Stimulated activated CD8-positive, alpha-beta memory T cell treated with anti-CD3 and anti-CD28 coated beads, Interleukin-15, amount 100 ng/mL, for 24 hours (primary cell): ENCODE measurements at places on chromosomes 5 and 9.

DNA sequence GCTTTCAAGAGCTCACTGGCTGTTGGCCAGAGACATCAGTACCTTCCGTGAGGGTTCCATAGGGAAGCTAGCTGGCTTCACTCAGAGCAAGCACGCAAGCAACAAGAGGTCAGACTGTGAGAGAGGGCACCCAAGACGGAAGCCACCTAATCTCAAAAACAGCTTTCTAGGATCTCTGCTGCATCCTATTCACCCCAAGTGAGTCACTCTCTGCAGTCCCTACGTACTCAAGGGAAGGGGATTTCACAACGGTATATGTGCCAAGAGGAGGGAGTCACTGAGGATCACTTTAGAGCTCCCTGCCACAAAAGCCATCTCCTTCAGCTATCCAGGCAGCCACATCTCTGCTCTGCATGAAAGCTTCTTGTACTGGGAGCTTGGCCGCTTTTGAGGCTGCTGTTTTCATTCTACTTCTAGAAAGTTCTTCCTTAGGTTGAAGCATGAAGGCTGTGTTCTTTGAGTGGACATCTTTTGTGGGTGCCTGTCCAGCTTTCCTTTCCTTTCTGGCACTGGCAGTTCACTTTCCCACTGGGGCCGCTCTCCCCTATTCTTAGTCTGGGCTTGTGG is 249.5 kb downstream of the MAN2A1 start:
- DNase-seq = no peak

- no peak for DNase-seq
Observed at GRCh38 chr5:80866371-80866770, 93.8 kb upstream of the RASGRF2 start.

GRCh38 chr5:56465769-56466135 is 232.6 kb upstream of the ANKRD55 start:
- DNase-seq = no peak

GRCh38 chr9:127974001-127974768 is 6.6 kb downstream of the EEIG1 start:
- DNase-seq = no peak

DNA sequence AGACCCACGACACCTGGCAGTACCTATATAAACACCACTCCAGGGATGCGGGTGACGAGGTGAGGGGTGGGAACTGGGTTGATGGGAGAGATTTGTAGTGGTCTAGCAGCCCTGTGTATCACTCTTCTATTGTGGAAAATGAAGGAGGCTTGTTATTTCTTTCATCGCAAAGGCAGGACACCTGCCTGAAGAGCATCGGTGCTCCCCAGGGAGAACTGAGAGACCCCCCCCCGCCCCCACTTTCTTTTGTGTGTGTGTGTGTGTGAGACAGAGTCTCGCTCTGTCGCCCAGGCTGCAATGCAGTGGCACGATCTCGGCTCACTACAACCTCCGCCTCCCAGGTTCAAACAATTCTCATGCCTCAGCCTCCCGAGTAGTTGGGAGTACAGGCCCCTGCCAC is 8.3 kb upstream of the WDR5 start:
- no peak for DNase-seq
